ENCODE measurements at places on chromosomes 1 and 21.

DNA sequence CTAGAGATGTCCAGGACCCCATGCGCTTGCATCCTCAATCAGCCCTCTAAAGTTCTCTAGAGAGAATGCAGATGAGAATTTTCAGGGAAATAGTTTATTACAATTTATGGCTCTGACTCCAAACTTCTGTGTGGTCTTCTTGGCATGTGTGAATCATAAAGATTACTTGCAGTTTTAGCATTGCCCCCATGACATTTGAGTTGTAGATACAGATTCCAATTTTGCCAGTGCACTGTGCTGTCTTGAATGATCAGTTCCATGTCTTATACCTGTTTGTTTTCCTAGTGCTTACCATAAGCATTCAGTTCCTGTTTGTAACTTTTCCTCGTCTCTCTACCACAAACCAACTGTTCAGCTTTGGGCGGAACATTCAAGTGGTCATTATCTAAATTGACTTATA is 4.8 kb downstream of the KRTAP21-3 start:
- no peak for DNase-seq

- no peak for DNase-seq
Observed at GRCh38 chr1:31753707-31754349, 10.3 kb downstream of the ADGRB2 start.

GRCh38 chr21:38930066-38930465 is 124.3 kb downstream of the ETS2 start:
- no peak for DNase-seq

DNA sequence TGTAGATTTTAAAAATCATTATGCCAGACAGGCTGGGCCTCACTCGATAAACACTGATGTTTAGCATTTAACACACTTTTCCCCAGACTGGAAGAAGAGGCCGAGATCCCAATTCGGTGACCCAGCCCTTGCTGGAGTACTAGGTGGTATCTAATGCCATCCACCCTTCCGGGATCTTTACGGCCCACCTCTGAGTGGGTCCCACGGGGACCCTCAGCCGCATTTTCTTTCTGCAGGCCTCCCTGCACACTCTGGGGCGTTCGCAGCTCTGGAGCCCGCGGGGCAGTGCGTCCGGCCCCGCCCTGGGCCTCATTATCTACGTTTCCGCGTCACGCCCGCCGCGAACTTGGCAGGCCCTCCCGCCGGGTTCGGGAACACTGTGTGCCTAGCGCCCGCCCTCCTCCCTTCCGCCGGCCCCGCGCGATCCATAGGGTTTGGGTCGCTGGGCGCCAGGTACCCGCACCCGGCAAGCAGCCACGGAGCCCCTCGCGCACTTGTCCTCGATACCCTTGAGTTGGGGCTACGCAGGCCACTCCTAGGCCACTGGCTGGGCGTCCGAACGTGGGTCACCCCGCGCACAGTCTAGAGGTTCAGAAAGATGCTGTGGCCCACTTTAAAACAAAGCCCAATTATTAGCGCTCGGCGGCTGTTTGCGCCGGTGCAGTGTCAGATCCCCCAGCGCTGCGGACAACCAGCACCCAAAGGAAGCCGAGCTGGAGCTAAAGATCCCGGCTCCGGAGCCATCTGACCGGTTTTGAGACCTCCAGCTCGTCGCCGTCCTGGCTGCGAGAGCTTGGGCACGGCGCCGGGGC is 950 bp upstream of the EVA1C start:
- DNase-seq, result no peak

GRCh38 chr21:41507521-41508414 is at the start of gene TMPRSS2:
TMPRSS2 (minus strand) TSS chr21:41508158; CDS start chr21:41498133, 10,025 bp downstream.
- DNase-seq, result no peak

DNA sequence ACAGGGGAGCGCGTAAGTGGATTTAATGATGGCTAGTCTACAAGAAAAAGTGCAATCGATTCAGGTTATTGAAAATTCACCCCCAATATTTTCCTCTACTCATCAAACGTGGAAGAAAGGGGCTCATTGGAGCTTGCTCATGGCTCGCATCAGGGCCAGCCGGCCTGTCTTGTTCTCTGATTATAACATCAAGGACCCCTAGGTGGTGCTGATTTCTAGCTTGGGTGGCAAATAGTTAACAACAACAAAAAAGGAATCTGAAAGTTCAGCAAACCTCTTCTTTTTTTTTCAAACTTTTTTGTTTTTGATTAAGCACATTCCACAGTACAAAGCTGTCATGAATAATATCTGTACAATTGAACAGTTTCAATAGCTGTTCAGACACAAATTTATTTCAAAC is 35.8 kb upstream of the SOD1 start:
- DNase-seq, result peak; percentile 40

GRCh38 chr1:54480525-54480848 is 67.5 kb upstream of the ACOT11 start:
- DNase-seq, result no peak

DNA sequence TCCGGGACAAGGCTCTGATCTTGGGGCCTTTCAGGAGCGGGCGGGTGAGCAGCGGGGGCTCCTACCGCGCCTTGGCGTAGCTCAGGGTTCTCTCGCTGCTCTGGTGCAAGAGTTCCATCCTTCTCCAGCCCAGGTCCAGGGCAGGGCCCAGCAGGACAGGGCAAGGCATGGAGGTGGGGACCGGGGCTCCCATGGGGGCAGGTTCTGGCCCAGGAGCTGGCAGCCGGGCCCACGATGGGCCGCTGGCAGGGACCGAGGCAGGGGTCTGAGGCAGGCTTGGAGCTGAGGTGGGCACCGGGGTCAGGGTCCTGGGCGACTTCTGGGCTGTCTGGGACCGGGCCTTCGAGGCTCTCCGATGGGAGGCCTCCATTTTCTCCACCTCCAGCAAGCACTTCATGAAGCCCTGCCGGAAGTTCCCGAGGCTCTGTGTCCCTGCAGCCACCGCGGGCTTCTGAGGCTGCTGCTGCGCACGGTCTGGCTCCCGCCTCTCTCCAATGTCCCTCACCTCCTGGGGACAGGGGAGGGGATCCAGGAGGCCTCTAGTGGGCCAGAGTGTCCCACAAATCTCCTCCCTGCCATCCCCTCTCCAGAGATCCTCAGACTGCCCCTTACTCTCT is 27.6 kb downstream of the SPATA21 start:
- DNase-seq, result no peak

- DNase-seq, result no peak
Observed at GRCh38 chr1:174713796-174714195, 266.0 kb downstream of the GPR52 start.

GRCh38 chr1:118842452-118843201 is 145.5 kb downstream of the TBX15 start:
- no peak for DNase-seq

DNA sequence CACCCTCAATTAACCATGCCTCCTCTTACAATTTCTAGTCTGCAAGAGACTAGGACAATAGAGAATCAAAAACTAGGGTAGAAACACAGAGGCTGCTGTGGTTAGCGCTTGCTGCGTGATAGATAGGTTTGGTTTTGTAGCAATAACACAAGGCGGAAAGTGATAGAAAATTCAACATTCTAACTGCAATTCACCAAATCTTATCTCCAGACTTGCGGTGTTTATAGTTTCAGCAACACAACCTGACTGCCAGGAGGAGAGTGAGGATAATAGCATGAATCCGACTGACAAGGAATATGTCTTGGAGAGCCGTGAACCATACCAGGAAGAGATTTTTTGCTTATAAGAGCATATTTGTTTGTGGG is 30.7 kb upstream of the IFNAR2 start:
- no peak for DNase-seq
